ENCODE measurements at places on chromosomes 12 and 14.
A peak's percentile ranks its signal among the peaks of the same experiment; 100 is the strongest.

GRCh38 chr12:96196781-96197180, 2.6 kb downstream of the ELK3 start:
- DNase-seq: no peak

DNA sequence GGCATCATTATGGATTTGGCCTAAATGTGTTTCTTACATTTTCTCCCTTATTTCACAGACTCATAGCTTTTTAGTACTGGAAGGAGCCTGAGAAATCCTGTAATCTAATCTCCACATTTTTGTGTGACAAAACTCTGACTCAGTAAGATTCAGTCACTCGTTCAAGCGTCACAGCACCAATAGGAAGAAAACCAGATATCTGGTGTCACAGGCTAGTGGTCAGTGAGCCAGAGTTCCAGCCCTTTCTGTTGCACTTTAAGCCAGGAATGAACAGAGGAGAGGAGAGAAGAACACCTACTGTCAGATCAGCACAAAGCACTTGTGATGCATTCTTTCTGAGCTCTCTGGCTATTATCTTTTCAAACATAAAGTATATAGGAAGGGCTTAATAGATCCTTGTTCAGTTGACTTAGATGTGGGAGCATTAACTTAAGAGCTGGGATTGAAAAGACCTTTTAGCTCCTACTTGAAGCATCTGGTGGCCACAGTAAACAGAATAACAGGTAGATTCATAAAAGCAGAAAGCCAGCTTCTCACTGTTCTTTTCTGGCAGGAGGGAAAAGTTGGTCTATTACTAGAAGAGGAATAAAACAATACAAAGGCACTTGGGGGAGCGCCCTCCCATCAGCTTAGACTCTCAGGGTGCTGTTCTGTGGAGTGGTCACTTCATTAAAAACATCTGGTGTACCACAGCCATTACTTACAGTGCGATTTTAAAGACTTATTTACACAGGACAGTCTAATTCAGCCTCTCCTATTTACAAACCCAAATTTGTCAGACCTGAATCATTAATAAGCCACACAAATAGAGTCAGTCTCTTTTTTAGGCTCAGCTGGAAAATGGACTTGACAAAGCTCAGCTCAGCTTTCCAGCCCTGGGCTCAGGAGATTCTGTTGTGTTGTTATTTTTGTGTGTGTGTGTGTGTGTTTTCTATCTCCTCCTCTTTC, 12.2 kb upstream of the NID2 start:
- no peak for DNase-seq

DNA sequence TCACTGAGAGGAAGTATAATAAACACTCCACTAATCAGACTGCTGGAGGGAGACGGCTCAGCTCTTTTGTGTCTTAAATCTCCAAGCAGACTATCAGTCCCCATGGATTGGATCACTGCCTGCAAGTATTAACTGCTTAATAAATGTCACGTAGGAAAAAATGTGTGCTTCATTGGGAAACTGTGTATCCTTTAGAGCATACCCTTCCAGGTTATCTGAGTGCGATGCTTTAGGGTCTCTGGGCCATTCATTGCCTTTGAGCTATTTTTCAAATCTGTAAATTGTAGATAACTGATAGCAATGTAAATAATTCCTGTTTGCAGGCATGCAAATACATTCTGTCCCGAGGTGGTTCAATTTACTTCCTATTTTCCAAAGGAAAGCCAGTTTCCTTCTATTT, 45.0 kb upstream of the VASH1 start:
- no peak for DNase-seq

GRCh38 chr14:26163761-26164160, 434.1 kb downstream of the NOVA1 start:
- DNase-seq: no peak

DNA sequence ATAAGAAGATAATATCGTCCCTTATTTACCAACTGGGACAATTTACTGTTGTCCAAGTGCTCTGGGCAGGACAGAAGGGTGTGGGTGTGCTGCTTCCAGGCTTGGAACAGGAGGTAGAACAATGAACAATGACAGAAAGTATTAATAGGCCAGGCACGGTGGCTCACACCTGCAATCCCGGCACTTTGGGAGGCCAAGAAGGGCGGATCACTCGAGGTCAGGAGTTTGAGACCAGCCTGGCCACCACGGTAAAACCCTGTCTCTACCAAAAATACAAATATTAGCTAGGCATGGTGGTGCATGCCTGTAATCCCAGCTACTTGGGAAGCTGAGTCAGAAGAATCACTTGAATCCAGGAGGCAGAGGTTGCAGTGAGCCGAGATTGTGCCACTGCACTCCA, 2.5 kb downstream of the IFI27 start:
- DNase-seq: no peak

GRCh38 chr14:87014856-87015255, 978.1 kb downstream of the GALC start:
- DNase-seq: no peak

DNA sequence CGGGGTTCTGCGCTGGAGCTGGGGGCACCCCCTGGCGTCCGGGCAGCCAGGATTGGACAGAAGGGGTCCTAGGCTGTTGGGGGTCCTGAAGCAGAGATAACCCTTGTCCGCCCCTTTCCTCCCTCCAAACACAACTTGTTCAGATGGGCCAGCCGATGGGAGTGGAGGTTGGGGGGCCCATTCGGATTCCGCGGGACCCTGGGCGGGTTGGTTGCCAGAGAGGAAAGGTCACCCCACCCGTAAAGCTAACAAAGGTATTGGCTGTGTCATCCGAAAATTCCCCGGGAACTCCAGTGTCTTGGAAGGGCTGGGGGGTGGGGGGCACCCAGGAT, 1.3 kb downstream of the FAM222A start:
- DNase-seq: no peak

DNA sequence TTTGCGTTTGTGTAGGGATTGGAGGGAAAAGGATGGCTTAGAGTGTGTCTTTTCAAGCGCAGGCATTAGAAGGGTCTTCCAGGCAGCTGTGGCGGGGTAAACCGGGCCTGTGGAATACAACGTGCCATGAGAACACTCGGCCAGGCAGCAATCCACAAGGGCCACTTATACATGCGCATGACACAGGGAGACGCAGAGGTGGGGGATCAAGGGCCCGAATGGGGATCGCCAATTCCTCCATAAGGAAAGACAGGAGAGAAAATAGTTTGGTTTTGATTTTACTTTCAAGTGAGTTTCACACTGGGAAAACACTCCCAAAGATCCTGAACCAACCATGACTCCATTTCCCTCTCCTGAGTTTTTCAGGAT, 71.6 kb downstream of the SPRING1 start:
- DNase-seq: no peak

- DNase-seq: no peak
Observed at GRCh38 chr14:92199763-92200162, 78.0 kb downstream of the CPSF2 start.

- DNase-seq: no peak
Observed at GRCh38 chr14:38745861-38746260, 357.2 kb downstream of the SEC23A start.

- no peak for DNase-seq
Observed at GRCh38 chr14:81219759-81220579, 790 bp downstream of the GTF2A1 start.

- no peak for DNase-seq
Observed at GRCh38 chr14:99875421-99875820, 82.2 kb downstream of the EML1 start.

GRCh38 chr12:49934505-49934904, 16.0 kb upstream of the AQP2 start:
- DNase-seq: no peak

DNA sequence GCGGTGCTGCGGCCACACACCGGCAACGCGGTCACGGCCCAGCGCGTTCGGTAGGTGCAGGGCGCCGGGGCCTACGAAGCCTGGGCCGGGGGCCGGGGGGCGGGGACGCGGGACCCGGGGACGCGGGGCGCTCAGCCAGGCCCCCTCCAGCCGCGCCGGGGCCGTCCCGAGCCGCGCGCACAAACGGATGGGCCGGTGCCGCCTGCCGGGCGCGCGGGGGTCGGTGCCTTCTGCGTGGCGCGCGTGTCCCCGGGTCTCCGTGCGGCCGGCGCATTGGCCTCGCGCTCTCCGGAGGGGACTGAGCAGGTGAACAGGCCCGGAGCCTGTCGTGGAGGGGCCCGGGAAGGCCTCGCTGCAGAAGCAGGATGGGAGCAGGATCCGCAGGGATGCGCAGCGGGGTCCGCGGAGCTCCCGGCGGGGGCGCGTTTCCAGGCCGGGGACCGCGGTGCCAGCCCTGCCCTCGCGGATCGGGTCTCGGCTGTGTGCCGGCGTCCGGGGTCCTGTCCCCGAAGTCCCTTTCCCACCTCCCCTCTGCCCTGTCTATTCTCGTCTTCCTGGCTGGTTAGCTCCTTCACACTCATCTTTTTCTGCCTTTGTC, 421 bp downstream of the GLT1D1 start:
- DNase-seq: peak; percentile 50

GRCh38 chr14:61187196-61187905, 93.8 kb downstream of the TMEM30B start:
- no peak for DNase-seq

DNA sequence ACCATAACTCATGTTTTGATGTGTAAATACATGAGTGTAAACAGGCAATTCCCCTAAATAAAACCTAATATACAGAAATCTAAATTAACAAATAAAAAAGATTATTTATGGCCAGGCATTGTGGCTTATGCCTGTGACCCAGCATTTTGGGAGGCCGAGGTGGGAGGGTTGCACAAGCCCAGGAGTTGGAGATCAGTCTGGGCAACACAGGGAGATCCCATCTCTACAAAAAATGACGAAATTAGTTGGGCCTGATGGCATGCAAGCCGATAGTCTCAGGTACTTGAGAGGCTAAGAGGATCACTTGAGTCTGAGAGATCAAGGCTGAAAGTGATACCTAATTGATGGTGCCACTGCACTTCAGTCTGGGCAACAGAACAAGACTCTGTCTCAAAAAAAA, 48.7 kb downstream of the BCAT1 start:
- DNase-seq: no peak

- DNase-seq: no peak
Observed at GRCh38 chr12:87464565-87464964, 564.6 kb downstream of the C12orf50 start.

- no peak for DNase-seq
Observed at GRCh38 chr12:12645485-12645884, 33.8 kb downstream of the CREBL2 start.

DNA sequence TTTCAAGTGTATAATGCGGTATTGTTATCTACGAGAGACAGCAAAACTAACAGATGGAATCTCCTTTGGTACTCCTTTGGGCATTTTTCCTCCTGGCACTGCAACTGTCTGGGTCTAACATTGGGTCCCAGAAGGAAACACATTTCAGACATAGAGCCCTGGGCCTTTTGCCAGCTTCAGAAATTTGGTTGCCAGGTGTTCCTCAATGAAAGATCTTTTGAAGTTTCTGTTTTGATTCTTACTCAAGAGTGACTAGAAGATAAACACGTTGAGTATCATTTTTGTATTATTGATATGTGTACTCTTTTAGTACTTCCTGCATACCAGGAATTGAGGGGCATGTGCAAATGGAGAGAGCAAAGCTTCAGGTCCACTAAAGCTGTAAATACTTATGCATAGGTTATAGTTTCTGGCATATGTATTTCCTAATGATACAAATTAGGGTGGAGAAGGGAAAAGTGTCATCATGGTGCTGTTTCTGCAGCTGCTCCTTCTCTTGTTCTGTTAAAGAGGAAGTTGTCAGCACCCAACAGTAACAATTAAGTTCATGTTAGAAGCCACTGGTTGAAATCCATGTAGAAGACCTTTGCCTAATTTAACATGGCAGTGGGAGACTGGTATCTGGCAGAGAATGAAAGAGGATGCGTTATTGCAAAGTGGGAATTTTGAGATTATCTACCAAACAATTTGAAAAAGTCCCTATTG, 53.5 kb downstream of the SLC38A6 start:
- no peak for DNase-seq

DNA sequence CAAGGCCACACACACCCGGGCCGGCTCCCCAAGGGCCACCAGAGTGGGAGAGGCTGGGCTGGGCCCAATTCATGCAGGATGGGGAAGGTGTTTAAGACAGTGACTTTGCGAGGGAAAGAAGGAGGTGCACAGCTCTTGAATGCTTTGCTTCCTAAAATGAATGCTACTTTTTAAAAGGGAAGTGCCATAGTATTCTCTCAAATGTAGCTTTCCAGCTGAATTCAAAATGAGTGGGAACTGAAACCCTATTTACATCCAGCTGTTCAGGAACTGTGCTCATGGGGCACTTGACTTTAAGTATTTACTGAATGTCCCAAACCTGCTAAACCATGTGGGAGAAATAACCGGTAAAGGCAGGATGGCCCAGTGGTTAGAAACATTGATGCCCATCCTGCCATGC, 7.6 kb downstream of the ITPK1 start:
- no peak for DNase-seq

GRCh38 chr14:94636744-94637412, 24.7 kb downstream of the SERPINA3 start:
- no peak for DNase-seq

- DNase-seq: no peak
Observed at GRCh38 chr14:64109819-64110554, 184.2 kb downstream of the ESR2 start.

DNA sequence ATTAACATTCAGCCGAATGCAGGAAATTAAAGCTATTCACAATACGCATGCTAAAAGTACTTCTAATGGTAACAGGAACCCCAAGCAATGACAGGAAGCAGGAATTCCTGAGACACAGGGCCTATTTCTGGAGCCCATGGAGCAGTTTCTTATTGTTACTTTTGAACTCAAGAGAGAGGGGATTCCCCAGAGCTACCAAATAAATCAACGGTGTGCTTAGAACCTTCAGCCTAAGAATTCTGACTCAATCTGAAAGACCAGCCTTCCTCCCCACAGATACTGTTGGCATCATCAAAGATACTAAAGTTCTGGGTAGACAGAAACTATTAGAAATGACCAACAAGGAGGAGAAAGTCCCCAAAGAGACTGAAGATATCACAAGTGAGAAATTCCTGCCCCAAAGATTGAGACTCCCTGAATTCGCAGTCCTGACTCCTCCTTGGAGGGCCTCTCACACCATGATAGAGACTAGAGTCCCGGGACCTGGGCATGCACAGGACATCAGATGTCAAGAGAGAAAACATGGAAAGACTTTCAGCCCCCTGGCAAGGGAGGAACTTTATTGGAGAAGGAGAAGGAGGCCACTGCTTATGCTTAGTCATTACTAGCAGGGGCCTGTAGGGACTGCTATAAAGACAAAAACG, 32.7 kb downstream of the RTRAF start:
- no peak for DNase-seq

- DNase-seq: no peak
Observed at GRCh38 chr12:13942826-13943225, 38.6 kb downstream of the GRIN2B start.

- DNase-seq: no peak
Observed at GRCh38 chr14:44420226-44420625, 86.9 kb downstream of the FSCB start.

GRCh38 chr12:112007945-112008344, 5.0 kb downstream of the TMEM116 start:
- no peak for DNase-seq

Measured in dorsolateral prefrontal cortex (tissue), 122 donors.